ENCODE measurements at places on chromosomes 7 and 10. TPM values are rescaled to one million over a fixed set of nuclear protein-coding genes. Genes with fewer than 3 reads are reported as not detected.

Gene OLAH
- not detected for total RNA-seq

GRCh38 chr7:107725138-107725740 is 18.7 kb upstream of the CBLL1 start:
- no peak overlapping the region for H3K27ac ChIP-seq
- no peaks in the 10 kb centered on the region for H3K36me3 ChIP-seq
- no peaks in the 10 kb centered on the region for H3K4me1 ChIP-seq
- H3K4me3 ChIP-seq: no peak overlapping the region

DNA sequence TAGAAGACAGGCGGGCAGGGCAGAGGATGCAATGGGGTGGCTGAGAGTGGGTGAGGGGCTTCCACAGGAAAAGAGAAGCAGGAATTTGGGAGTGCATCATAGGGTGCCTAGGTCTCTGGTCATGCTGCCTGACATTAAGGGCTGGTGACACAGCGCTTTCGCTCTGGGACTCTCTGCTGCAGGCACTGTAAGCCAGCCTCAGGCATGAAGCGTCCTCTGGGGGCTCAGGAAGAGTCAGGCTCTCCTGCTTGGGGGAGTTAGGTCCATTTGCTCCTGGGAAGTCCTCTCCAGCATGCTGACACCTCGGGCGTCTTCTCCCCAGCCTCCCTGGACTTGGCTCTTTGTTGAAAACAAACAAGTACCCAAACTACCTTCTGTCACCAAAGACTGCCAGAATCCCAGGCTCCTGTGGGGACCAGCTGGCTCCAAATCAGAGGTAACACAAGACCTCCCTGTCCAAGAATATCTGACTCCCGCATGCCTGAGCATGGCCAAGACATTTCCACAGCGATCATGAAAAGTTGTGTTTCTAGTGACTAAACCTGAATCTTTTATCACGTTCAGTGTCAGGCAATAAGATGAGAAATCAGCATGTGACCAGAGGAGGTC is 55.4 kb downstream of the GPR26 start:
- no peak overlapping the region for H3K27ac ChIP-seq
- no peaks in the 10 kb centered on the region for H3K4me1 ChIP-seq
- no peak for DNase-seq
- no peaks in the 10 kb centered on the region for H3K36me3 ChIP-seq
- no peaks in the 10 kb centered on the region for H3K27me3 ChIP-seq

DNA sequence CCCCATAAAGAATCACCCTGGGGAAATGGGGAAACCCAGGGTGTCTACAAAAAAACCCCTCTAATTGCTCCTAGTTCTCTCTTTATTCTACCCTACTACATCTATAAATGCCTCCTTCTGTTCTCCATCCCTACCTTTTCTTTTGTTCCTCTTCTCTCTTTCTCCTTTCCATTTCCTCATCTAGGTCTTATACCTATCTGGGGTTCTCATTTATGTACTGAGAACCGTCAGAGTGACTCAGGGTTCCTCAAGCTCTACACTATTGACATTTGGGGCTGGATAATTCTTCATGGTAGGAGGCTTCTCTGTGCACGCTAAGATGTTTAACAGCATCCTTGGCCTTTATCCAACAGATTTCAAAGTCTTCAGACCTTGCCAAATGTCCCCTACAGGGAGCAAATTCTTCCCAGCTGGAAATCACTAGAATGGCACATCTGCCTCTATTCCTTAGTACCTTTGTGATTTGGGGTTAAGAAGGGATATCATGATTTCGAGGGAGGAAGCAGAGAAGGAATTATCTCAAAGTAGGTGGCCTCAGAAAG is 137.4 kb upstream of the PTN start:
- DNase-seq: no peak
- no peaks in the 10 kb centered on the region for H3K27me3 ChIP-seq
- no peaks in the 10 kb centered on the region for H3K36me3 ChIP-seq
- no peak overlapping the region for H3K27ac ChIP-seq

Gene PNLIPRP2
- total RNA-seq: not detected

DNA sequence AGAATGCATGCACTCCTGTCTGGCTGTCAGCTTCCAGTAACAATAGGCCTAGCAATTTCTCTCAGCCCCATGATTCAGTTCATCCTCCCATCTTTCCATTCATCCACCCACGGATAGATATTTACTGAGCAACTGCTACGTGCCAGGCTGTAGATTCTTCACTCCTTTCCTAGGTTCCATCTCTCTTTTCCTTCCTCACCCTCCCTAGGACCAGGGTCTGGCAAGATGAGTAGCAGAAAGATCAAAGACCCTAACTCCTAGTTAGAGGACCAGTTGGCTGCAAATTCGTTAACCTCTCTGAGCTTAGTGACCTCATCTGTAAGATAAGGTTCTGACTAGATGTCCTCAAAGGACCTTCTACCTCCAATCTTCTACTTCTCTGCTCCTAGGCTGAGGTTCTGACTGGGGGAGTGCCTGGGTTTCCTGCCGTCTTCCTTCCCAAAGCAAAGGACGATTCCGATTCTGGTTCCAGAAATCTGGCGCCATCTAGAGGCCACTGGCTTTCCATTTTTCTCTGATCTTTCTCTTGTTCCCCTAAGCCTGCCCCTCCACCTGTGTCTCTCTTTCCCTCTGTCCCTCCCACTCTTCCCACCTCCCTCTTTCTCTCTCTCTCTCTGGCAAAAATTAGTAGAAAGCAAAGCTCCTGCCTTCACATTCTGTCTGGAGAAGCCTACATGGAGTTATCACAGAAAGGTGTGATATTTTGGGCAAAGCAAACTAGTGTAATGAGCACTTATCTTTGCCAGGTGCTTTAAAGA is 26.2 kb downstream of the TBATA start:
- no peaks in the 10 kb centered on the region for H3K27me3 ChIP-seq
- no peaks in the 10 kb centered on the region for H3K36me3 ChIP-seq
- peak; percentile 45 for DNase-seq
- H3K4me3 ChIP-seq: no peak overlapping the region
- peaks cover 6% of the 10 kb centered on the region for H3K4me1 ChIP-seq

Gene NACAD
- 0.30 TPM for total RNA-seq

- no peaks in the 10 kb centered on the region for H3K27me3 ChIP-seq
- DNase-seq: no peak
- no peaks in the 10 kb centered on the region for H3K4me1 ChIP-seq
- H3K4me3 ChIP-seq: no peak overlapping the region
- no peak overlapping the region for H3K27ac ChIP-seq
- H3K36me3 ChIP-seq: no peaks in the 10 kb centered on the region
Measured at GRCh38 chr7:152969335-152969734, 209.8 kb downstream of the ACTR3B start.

Gene AKR1D1
- total RNA-seq: not detected

Gene SOSTDC1
- total RNA-seq: not detected

Gene CDK6
- 254 TPM for total RNA-seq

Gene MSRB2
- 4.4 TPM for total RNA-seq

Gene LRRC18
- total RNA-seq: not detected

DNA sequence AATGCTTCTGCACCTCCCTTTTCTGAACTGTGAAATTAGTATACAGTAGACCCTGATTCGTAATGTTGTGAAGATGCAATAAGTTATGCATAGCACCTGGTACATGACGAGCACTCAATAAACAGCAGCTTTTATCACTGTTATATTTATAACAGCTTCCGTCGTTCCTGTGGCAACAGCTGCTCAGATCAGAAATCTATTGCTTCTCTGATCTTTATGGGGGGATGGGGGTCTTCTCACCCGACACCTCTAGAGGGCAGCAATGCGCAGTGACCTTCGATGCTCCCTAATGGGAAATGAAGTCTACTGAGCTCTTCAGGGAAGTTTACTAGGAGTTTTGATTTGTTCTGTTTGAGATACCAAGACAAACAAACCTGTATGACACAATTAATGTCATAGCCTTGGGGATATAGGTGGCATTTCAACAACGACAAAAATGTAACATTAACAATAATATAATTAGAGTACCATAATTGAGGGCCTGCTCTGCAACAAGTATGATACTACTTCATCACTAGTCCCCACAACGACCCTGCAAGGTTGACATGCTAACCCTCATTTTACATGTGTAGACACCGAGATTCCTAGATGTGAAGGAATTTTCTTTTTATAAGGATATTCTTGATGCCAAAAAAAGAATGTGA is 289.6 kb downstream of the SFMBT2 start:
- H3K36me3 ChIP-seq: no peaks in the 10 kb centered on the region
- H3K27ac ChIP-seq: no peak overlapping the region
- H3K27me3 ChIP-seq: peaks cover 48% of the 10 kb centered on the region
- H3K4me3 ChIP-seq: no peak overlapping the region
- peak; percentile 43 for DNase-seq

DNA sequence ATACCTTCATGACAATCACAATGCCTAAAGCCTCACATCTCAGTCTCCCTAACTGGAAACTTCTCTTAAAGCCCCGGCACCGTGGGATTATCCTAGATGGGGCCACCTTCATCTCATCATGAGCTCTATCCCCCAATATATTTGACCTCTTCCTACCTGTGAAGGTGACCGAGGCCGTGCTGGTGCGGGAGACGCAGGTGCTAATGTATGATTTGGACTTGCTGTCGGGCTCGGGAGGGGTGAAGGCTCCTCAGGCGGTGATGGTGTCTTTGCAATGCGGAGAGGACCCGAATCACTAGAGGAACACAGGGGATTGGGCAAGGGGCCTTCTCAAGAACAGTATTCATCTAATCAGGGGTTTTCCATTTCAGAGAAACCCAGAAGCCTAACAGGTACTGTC is 168.4 kb downstream of the AMPH start:
- peaks cover 19% of the 10 kb centered on the region for H3K4me1 ChIP-seq
- H3K27ac ChIP-seq: no peak overlapping the region

- H3K36me3 ChIP-seq: peaks cover 54% of the 10 kb centered on the region
- H3K27ac ChIP-seq: no peak overlapping the region
- no peak overlapping the region for H3K4me3 ChIP-seq
- no peaks in the 10 kb centered on the region for H3K27me3 ChIP-seq
- H3K4me1 ChIP-seq: peaks cover 41% of the 10 kb centered on the region
Measured at GRCh38 chr10:62018131-62018911, 116.8 kb downstream of the ARID5B start.

Gene SLC13A4
- total RNA-seq: not detected

DNA sequence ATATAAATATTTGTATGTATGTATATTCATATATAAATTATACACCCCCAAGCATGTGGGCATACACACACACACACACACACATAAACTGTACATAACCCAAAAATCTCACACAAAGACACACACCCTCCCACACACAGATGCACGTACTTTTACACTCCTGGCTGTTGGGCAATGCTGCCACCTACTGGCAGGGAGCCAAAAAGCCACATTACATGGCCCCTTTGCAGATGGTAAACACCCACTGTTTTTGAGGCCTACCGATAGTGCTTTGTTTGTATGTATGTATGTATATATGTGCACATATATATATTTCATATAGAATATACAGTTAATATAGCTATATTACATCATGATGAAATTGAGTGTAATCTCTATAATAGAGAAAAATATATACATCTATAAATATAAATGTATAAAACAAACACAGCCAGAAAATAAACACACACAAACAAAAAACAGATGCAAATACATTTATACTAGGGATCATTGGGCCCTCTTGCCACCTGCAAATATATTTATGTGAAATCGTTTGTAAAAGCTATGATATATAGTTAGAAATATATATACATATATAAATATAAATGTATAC is 120.1 kb upstream of the ACBD5 start:
- H3K4me1 ChIP-seq: peaks cover 3% of the 10 kb centered on the region
- peak; percentile 70 for DNase-seq
- H3K36me3 ChIP-seq: no peaks in the 10 kb centered on the region
- no peak overlapping the region for H3K4me3 ChIP-seq
- H3K27me3 ChIP-seq: peaks cover 2% of the 10 kb centered on the region
- H3K27ac ChIP-seq: no peak overlapping the region

- H3K27ac ChIP-seq: no peak overlapping the region
- H3K4me1 ChIP-seq: no peaks in the 10 kb centered on the region
- no peaks in the 10 kb centered on the region for H3K27me3 ChIP-seq
- DNase-seq: no peak
- no peak overlapping the region for H3K4me3 ChIP-seq
- no peaks in the 10 kb centered on the region for H3K36me3 ChIP-seq
Measured at GRCh38 chr10:115903207-115903606, 369.8 kb downstream of the GFRA1 start.

Gene CPED1
- total RNA-seq: not detected

Gene IRF5
- 26.0 TPM for total RNA-seq

- H3K4me3 ChIP-seq: no peak overlapping the region
- H3K4me1 ChIP-seq: peaks cover 51% of the 10 kb centered on the region
- H3K27me3 ChIP-seq: no peaks in the 10 kb centered on the region
Measured at GRCh38 chr7:2983586-2983985, 60.1 kb downstream of the CARD11 start.

DNA sequence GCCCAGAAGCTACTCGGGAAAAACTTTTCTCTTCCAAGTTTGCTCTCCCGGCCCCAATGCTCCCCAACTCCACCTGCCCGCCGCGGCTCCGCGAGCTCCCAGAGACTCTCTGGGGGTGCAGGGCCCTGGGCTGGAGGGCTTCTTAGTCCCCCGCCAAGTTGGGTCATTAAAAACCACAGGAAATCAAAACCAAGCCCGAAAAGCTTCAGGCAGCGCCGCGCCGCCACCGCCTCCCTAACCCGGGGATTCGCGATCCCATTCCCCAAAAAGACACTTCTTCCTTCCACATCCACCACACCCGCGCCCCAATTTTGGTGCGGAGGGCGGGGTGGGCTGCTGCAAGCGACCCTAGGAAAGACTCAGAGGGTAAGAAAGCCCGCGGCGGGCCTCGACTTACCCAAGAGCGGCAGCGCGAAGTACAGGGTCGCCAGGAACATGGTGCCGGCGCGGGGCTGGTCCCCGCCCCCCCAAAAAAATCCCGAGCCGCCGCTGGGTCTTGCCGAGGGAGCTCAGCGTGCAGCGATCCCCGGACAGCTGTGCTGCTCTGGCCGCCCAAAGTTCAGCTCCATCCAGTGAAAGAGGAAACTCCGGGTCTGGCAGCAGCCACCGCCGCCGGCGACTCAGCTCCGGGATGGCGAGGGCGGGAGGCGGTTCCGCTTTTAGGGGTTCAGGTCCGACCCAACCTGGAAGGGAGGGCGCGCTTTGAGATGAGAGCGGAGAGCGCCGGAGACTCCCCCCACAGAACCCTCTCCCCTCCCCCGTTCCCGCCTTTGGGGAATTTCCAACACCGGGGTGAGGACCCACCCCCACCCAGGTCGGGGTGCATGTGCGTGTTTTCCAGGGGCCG is 1.2 kb downstream of the GFRA1 start:
- no peak for DNase-seq
- H3K4me1 ChIP-seq: peaks cover 6% of the 10 kb centered on the region

- H3K4me1 ChIP-seq: no peaks in the 10 kb centered on the region
- no peaks in the 10 kb centered on the region for H3K27me3 ChIP-seq
- no peak overlapping the region for H3K27ac ChIP-seq
- no peak overlapping the region for H3K4me3 ChIP-seq
- H3K36me3 ChIP-seq: no peaks in the 10 kb centered on the region
Measured at GRCh38 chr10:83982812-83983211, 156.5 kb upstream of the GHITM start.

Gene CDK1
- 89.1 TPM for total RNA-seq

- no peak overlapping the region for H3K27ac ChIP-seq
- no peaks in the 10 kb centered on the region for H3K27me3 ChIP-seq
- no peak overlapping the region for H3K4me3 ChIP-seq
- H3K4me1 ChIP-seq: peaks cover 24% of the 10 kb centered on the region
- H3K36me3 ChIP-seq: peaks cover 23% of the 10 kb centered on the region
Measured at GRCh38 chr7:127878791-127879190, 152.4 kb downstream of the LRRC4 start.
